Stimulated activated CD8-positive, alpha-beta memory T cell treated with anti-CD3 and anti-CD28 coated beads, Interleukin-2, amount 100 ng/mL, for 1 hour (primary cell): ENCODE measurements at places on chromosomes 11 and 22.

DNA sequence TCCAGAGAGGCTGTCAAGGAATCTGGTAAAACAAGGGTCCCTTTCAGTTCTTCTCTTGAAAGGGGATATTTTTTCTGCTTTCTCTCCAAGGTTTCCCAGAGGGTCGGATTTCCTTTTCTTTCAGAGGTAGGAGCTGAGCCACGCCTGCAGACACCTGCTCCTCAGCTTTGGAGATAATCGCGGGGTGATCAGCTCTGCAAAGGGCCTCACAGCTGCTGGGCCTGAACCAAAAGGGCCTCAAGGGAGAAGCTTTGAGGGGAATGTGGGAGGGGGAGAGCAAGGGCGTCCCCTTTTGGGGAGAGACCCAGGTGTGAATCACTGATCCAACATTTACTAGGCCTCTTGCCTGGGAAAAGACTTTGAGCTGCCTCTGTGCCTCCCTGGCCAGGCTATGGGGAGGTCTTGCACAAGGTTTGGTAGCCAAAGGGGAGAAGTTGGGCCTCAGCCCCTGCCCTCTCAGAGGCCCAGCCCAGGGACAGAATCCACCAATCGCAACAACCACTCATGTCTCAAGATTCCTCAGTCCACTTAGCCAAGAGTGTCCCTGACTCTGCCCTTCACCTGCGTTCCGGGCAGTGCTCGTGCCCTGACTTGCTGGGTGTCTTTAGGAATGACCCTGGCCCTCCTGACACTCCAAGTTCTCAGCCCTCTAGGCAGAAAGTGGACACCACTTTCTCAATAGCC lies 14.0 kb upstream of the TP53I11 start:
- DNase-seq, result no peak

GRCh38 chr22:35648066-35649025 lies at the start of gene APOL6:
Gene APOL6, plus strand, starts transcription at chr22:35648446. Its CDS starts 7,980 bp downstream, at chr22:35656426.
- peak; percentile 20 for DNase-seq

GRCh38 chr11:69351460-69351859 lies 57.5 kb downstream of the MYEOV start:
- DNase-seq, result no peak

- no peak for DNase-seq
Measured at GRCh38 chr22:20626811-20627210, 119.4 kb downstream of the MED15 start.

GRCh38 chr11:128834157-128834556 lies 32.9 kb downstream of the KCNJ1 start:
- no peak for DNase-seq

DNA sequence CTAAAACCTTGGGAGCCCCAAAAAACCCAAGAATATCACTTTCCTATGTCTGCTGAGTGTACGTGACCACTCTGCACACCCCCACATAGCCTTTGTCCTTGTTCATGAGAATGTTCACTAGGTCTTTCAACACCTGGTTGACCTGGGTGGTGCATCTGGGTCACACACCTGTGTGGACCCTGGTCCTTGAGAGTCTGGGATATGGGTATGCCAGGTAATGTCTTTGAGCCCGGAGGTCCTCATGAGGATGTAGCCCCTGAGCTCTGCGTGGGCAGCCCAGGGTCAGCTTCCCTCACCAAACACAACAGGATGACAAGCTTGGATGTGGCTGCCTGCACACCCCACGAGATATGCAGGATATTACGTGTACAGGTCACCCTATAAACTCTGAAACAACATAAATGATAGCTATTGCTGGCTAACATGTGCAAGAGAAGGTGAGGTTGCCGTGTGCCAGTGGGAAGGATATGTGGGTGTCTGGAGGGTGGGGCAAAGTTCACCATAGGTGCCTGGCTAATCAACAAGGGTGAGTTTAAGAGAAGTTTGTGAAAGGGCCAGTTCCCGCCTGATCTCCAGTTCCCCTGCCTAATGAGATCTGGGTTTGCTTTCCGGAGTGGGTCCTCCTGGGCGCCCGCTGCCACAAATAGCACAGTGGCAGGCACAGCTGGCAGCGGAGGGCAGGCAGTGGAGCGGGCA lies 1.4 kb upstream of the PPARA start:
- no peak for DNase-seq

- no peak for DNase-seq
Measured at GRCh38 chr22:48264586-48264985, 1502.1 kb downstream of the TBC1D22A start.

DNA sequence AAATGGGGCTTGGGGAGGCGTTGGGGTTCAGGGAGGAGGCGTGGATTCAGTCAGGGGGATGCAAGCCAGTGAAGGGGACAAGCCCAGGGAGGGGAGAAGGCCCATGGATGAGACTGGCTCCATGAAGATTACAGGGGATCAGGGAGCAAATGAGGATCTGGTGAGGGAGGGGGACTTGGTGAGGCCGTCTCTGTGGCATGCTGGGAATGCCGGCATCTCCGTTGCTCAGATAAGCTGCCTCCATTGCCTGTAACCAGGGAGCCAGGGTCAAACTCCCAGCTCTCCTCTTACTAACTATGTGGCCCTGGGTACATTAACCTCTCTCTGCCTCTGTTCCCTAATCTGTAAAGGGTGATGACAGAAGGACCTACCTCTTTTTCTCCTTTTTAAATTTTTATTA lies 38.7 kb downstream of the TPBGL start:
- DNase-seq, result no peak

DNA sequence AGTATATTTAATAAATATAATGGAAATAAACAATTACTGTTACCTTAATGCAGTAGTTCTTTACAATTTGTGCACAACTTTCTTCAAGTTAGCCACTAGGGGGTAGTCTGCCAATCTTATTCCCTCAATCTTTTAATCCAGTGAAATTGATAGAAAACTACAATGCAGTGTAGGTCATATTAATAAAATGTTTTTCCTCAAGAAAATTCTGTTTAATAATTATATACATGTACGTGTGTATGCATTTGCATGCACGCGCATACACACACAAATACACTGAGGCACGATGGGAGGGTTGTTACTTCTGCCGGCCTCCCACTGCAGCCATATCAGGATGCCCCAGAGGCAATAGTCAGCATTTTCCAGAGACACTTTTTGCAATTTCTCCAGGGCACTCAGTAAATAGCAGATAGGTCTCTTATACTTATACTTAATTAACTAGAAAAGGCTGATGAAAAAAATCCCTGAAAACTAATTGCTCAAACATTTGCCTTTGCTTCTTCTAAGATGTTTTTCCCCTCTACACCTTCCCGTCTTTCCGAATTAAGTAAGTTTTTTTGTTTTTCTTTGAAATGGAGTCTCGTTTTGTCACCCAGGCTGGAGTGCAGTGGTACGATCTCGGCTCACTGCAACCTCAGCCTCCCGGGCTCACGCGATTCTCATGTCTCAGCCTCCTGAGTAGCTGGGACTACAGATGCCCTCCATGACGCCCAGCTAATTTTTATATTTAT lies 3.1 kb downstream of the GAB2 start:
- no peak for DNase-seq

DNA sequence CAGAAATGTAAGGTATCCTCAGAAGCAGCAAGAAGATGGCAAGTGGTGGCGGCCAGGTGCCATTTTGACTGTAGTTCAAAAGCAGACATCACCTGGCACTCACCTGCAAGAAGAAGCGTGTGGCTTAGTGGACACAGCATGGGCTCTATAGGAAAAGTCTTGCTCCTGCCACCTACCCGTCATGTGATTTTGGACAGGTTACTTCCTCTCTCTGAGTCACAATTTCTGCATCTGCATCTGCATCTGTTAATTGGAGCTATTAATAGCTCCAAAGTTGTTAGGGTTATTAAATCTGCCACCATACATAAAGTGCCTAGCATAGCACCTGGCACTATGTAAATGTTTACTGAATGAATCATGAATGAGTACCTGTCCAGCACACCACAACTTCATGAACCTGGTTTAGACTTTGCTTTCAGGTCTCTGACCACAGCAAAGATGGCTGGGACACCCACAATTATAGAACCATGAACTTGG lies 16.8 kb downstream of the RAB30 start:
- DNase-seq, result no peak

- DNase-seq, result no peak
Measured at GRCh38 chr11:67545280-67545679, 22.0 kb upstream of the CABP2 start.

- DNase-seq, result no peak
Measured at GRCh38 chr11:110061296-110061695, 31.9 kb upstream of the ZC3H12C start.

DNA sequence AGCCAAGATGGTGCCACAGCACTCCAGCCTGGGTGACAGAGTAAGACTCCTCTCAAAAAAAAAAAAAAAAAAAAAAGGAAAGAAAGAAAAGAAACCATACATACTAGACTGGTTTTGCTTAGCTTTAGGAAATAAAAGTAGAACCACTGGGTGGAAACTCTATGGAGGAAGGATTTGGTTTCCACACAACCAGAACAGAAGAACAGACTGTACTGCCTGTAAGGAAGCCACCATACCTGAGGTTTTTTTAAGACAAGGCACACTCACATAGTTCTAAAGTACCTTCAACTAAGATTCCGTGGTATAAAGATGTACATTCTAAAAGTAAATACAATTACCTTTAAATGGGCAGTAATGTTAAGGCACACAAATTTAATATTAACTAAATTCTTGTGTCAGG lies 58.6 kb downstream of the NUP98 start:
- no peak for DNase-seq

- no peak for DNase-seq
Measured at GRCh38 chr11:42841556-42841955, 470.2 kb upstream of the API5 start.

DNA sequence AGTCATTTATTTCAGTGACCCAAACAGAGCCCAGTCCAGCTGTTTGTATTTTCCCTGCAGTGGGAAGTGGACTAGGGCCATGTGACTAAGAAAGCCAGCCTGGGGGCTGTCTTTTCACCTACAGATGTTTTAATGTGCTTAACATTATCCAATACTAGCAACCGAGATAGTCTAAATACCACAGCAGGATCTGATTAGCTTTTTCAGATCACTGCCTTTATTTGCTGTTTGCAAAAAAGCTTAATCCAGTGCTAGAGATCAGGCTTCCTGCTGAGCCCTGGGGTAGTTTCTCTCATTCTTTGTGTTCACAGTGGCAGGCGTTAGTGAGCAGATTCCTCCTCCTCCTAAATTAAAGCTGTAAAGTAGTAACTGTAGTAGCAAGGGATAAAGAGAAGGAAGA lies 35.0 kb downstream of the ZC3H12C start:
- DNase-seq, result no peak

GRCh38 chr11:44483919-44484610 lies 81.4 kb upstream of the CD82 start:
- DNase-seq, result no peak

GRCh38 chr11:101509922-101510321 lies 73.9 kb downstream of the TRPC6 start:
- DNase-seq, result no peak

GRCh38 chr11:67704524-67704923 lies 30.1 kb upstream of the ALDH3B2 start:
- no peak for DNase-seq

GRCh38 chr11:132072044-132072857 lies 701.8 kb downstream of the NTM start:
- DNase-seq, result no peak

GRCh38 chr22:46060292-46061123 lies 83.5 kb upstream of the WNT7B start:
- no peak for DNase-seq

GRCh38 chr22:41983513-41984405 lies 14.5 kb downstream of the SEPTIN3 start:
- no peak for DNase-seq

DNA sequence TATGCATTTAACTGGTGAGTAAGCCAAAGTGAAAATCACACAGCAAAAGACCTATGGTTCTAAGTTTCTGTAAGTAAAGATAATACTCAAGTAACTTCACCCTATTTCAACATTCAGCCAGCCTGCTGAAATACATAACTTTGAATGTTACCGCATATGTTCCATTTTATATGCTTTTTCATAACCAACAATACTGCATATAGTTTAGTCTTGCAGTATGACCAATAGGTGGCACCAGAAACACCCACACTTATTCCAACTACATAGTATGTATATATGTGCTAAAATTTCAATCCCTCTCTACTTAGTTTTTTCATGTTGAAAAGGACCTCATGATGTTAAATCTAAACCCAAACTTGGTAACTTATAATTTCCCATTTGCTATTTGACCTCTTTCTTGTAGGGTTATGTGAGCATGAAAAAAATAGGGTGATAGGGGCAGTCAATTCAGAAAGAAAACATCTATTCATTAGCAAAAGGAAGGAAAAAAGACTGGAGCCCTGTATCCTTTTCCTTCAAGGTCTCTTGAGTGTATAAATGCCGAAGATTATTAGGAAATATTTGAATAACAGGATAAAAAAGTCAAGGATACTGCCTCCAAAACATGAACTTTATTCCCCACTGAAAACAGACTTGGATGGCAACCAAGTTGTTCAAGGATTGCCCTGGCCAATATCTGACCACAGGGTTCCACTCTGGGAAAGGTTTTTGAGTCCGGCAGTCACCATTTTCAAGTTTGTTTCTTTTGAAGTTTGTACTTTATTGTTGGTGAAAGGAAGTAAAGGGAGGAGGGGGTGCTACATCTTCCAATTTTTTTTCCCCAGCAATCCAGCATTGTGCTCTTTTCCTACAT lies 23.8 kb upstream of the FZD4 start:
- no peak for DNase-seq

DNA sequence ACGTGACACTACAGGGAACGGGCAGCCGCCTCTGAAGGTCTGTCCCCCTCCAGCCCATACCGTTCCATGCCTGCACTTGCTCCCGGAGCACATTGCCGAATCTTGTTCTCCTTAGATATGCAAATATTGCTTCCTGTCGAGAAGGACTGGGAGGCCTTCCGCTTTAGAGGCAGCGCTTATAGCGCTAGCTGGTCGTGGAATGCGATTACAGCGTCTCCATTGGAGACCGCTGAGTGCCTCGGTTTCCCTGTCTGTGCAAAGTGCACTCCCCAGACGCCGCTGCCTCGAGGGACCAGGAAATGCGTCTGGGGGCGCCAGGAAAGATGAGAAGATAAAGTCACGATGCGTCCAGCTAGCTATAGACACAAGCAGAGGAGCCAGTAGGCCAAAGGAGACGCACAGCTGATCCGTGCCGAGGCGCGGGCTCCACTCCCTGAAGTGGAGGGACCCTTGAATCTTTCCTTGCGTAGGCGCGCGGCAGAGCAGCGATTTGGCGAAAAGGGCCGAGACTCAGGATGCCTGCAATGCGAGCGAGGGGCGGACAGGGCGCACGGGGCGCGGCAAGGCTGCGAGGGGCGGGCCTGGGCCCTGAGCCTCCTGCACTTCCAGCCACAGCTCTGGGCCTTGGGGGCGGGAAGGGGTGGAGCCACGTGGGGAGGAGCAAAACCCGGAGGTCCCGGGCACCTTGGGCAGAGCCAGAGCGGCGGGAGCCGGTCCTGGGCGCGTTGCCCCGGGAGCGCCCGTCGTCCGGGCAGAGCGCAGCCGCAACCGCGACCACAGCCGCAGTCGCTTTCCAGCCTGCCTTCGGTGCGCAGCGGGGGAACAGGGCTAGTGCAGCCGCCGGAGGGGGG lies at the start of gene RASSF10:
Gene RASSF10, plus strand, starts transcription at position 692 of the 851 bp plus-strand sequence. CDS start 261 bp downstream, outside the sequence.
- DNase-seq, result no peak

GRCh38 chr11:130705670-130706421 lies 210.4 kb downstream of the SNX19 start:
- no peak for DNase-seq

DNA sequence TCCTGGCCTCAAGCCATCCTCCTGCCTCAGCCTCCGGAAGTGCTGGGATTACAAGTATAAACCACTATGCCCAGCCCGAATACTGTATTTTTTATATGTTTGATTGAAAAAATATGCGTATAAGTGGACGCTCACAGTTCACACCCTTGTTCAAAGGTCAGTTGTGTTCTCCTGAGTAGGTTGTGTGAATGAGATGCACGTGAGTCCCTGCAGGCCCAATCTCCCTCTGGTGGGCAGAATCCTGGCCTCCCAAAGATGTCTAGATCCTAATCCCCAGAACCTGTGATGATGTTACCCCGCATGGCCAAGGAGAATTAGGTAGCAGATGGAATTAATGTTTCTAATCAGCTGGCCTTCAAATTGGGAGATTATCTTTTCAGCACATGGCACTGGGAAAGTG lies 41.9 kb downstream of the CTTN start:
- DNase-seq, result no peak
